ENCODE measurements at places on chromosomes 6 and 20.

GRCh38 chr6:35601331-35602132 lies 87.2 kb downstream of the FKBP5 start:
- DNase-seq = peak; percentile 76

DNA sequence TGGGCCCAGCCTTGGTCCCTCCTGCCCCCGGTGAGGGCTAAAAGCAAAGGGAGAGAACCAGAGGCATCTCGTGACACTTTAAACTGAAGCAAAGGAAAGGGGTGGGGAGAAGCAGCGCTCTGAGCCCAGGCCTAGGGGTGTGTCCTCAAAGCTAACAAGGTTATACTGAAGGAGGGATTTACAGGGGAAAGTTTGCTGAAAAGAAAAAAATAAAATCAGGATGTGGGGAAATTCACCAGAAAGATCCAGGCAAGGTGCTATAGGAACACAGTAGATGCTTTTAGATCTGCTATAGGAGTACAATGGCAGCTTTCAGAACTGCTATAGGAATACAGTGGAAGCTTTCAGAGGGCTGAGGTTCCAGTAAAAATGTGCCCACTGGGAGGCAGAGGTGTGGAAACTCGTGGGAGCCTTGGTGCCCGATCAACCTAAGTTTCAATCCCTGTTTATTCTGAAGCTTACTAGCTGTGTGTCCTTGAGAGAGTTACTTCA lies at the start of gene COL9A1:
Gene COL9A1 (minus strand): TSS at position 51 of the 492 bp plus-strand sequence. CDS start 160 bp downstream, outside the sequence.
- no peak for DNase-seq

- no peak for DNase-seq
Observed at GRCh38 chr6:38215225-38215624, 395.7 kb downstream of the ZFAND3 start.

DNA sequence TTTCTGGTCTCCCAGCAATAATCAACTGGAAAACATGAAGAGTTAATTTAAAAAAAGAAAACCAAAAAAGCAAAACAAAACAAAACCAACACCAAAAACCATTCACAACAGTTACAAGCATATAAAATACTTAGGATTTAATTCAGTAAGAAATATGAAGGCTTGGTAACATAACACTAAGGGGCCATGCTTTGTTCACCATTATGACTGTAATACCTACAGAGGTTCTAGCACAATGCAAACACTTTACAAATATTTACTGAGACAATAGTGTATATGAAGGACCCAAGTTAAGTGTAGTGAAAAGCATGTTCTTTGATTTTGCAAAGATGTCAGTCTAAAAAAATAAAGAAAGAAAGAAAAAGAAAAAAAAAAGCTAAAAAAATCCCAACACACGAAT lies 109.8 kb upstream of the EMILIN3 start:
- no peak for DNase-seq

DNA sequence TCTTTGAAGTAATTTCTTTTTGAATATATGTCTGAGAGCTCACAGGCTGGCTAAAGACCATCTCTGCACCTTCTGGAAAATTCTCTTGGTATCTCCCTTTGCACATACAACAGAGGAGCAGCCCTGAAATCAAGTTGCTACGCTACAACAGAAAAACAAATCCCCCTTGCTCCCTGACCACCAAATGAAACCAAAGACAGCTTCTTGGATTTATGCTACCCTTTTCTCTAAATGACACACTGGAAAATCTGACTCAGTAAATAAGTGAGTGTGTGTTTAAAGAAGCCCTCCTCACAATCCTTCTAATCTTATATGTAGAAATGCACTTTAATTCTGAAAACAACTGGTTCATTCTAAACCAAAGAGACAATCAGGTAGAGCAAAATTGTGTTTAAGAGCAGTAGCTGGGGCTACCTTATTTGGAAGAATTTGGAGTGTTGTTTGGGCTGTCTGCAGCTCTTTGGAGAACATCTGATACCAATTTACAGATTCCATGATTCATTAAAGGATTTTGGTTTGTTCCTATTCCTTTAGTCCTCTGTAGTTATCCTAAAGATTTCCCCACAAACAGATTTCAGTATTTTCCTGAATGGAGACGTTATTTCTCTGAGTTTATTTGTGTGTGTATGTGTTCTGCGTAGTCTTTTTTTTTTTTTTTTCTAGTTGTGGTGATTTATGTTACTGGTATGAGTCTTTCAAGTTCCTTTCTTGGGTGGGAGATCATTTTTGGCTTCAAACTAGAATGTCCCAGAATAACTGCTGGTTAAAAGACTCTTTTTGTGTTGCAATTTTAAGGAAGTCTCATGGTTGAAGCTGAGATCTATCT lies 36.4 kb upstream of the UTRN start:
- peak; percentile 20 for DNase-seq

DNA sequence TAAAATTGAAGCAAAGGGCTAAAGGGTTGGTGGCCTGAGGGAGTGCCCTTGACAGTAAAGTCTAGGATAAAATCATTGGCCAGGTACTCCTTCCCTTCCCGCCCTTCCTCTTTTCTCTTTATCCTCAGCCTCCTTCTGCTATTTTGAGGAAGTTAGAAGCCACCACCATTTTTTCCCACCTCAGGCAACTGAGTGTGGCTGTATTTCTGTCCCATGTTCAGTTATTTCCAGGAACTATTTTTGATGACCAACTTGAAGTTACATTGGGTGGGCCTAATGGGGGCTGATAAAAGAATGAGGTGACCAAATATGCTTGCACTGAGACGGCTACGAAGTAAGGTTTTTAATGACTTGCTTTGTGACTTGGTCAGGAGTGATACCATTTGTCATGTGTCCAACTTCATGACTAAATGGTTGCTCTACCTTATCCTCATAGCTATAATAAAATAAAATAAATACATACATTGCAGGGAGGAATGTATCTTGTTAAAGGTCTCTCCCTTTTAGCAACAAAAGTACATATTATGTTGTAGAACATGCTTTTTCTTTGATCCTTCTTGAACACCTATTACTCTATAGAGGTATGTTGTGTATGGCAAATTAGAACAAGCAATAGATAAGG lies 12.0 kb downstream of the PTPN1 start:
- no peak for DNase-seq

- no peak for DNase-seq
Observed at GRCh38 chr6:31826793-31827285, 699 bp upstream of the HSPA1B start.

GRCh38 chr6:147486683-147487082 lies 21.8 kb upstream of the SAMD5 start:
- peak; percentile 11 for DNase-seq

DNA sequence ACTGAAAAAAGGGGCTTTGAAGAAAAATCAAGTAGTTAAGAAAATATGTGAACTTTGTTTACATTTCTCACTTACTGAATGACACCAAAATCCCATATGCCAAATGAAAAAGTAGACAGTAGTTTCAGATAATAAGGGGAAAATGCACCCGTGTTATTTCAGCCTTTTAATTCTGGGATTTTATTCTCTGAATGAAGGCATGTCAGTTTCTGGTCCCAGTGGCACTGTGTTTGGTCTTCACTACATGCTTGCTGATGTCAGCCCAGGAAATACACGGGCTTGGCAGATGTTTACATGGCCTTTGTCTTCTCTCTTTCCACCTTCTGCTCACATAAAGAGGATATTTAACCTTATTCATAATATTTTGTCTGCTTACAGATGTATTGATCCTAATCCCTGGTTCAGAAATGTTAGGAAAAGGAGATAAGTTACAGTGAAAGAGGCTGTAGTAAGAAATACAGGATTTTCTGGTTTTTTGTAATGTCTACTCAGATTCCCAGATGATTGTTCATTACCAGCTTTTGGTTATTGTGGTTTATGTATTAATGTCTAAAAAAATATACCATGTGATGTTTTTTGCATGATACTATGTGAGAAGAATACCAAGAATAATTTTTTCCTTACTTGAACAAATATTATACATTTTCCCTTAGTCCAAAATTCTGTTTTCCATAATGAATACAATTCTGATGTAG lies 27.7 kb downstream of the DSE start:
- DNase-seq = no peak

DNA sequence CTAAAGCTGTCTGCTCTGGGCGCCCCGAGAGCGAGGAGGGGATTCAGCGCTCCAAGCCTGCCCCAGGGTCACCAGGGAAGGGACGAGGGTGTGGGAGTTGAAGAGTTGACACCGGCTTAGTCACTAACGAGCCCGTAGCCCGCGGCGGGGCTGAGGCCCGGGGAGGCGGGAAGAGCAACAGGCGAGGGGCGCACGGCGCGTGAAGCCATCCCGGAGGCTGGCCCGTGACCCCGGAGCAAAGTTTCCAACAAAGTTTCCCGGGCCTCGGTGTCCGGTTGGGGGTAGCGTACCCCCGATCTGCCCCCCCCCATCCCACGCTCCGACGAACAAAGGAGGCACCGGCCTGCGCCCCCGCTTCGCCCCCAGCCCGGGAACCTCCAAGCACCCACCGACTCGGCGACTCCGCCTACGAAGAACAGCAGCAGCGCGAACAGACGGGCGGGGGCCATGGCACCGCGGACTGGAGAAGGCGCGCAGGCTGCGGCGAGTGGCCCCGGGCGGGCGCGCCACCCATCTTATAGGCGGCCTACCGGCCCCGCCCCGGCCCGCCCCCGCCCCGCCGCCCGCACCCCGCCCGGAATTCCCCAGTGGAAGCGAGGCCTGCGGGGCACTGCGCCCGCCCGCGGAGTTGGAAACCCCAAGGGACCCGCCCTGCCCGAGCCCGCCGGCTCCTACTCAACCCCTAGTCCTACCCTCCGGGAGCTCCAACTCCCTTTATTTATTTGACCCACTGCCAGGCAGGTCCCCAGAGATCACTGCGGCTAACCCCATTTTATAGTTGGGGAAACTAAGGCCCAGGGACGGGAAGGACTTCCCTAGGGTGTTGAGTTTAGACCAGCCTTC lies at the start of gene SDC4:
Gene SDC4 (minus strand): TSS at position 489 of the 843 bp plus-strand sequence. CDS start 40 bp downstream, at position 449.
- peak; percentile 89 for DNase-seq

DNA sequence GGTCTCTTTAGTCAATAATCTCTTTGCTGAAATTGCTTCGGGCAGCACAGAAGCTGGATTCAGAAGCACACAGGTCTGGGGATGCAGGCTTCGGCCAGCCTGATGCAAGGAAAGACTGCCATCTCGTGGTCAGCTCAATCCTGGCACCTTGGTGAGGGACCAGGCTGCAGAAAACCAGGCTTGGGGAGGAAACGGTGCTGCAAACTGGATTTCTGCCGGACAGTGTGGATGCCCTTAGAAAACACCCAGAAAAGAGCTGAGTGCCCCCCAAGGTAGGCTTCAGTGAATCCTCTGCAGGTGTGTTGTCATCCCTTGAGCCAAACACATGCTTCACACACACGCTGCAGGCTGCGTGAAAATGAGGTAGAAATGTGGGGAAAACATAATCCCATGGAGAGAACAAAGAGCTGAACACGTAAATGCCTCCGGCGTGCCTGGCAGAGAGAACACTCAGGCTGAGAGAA lies 89.8 kb upstream of the PAX1 start:
- peak; percentile 46 for DNase-seq

DNA sequence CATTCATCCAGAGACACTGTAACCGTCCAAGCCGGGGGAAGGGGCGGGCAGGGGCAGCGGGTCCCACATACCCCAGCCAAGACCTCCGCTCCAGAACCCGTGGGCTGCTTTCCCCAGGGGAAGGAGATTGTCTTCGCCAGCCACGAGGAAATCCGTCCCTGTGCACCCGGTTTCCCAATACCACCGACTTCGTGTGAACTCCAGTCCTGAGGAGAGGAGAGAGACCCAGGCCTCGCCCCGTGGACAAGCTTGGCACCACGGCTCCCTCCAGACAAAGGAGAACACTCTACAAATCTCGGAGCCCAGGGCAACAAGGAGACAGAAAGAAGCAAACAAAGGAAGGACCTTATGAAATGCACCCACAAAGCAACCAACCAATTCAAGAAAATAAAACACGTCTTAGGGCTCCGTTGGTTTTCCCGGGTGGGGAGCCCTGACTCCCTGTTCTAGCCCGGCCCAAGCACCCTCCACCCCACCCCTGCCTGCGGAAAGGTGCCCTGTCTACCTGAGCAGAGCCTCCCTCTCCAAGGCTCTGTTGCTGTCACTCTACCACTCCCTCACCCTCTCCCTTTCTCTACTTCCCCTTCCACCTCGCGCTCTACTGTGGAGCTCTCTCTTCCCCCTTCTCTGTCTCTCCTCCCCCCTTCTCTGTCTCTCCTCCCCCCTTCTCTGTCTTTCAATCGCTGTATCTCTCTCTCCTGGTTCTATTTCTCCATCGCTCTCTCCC lies 1382.8 kb upstream of the DEFB115 start:
- DNase-seq = no peak

DNA sequence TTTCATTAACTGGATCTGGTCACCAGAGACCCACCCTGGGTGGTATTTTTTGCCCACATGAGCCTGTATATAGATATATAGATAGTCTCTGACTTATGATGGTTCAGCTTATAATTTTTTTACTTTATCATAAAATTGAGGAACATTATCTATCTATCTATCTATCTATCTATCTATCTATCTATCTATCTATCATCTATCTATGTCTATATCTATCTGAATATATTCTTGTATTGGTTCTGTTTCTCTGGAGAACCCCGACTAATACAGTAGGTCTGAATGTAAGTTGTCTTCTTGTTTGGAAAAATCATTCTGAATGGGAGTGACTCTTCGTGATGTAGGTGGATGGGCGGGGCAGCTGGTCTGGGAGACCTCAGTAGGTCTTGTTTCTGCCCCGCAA lies 13.3 kb upstream of the CDKN1A start:
- DNase-seq = no peak

GRCh38 chr6:73732845-73733675 lies 37.1 kb downstream of the CD109 start:
- peak; percentile 85 for DNase-seq

DNA sequence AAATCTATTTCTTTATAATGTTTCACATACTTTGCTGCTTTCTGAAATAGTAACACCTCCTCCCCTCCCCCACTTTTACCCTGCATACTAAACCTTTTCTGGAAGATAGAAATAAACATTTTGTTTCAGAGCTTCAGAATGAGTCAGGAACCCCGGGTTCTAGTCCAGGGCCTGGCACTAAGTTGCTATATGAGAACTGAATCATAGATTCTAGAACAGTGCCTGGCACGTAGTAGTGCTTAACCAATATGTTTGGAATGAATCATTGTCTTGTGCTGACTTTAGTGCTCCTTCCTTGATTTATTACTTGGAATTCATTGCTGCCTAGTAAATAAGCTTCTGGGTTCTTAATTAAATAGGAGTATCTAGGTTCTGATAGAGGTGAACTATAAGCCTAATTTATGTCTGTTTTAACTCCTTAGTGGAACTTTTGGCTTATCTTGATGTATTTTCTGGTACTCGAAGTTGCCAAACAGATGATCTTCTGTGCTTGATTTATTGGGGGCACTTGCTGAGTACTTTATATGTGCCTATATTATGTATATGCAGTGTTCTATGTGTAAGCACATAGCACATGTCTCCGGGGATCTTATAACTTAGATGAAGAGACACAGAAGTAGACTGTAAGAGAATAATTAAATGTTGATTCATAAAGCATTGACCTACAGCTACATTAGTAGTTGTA lies 18.6 kb downstream of the TAB2 start:
- DNase-seq = peak; percentile 82

All from suppressor macrophage treated with lipopolysaccharide for 4 hours (primary cell).